CD4-positive, alpha-beta memory T cell (primary cell): ENCODE measurements at places on chromosomes 6 and 20.

DNA sequence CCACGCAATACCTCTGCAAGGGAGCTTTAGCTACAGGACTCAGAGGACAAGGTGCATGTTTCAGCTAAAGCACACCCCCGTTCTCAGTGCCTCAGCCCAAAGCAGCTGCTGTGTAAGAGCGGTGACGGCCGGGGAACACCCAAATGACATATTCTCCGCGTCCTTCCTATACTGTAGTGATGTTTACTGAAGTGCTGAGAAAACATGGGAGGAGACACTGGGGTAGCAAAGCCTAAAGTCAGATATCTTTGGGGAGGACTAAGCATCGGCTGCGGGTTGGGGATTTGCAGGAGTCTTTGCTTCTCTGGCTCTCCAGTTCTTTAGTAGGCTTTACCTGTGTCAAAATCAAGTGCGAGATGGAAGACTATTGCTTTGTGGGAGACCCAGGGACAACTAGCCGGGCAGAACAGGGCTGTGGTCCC, 1.7 kb downstream of the SLC22A23 start:
- H3K4me1 ChIP-seq = peaks cover 35% of the 10 kb centered on the region
- H3K27ac ChIP-seq = peak overlapping the region; percentile 37
- H3K4me3 ChIP-seq = peak overlapping the region; percentile 55

- H3K4me3 ChIP-seq = no peak overlapping the region
- no peaks in the 10 kb centered on the region for H3K4me1 ChIP-seq
These were observed 68.4 kb upstream of the PHIP start for GRCh38 chr6:79146421-79146820.

GRCh38 chr6:5378331-5378730, 117.0 kb downstream of the FARS2 start:
- H3K4me1 ChIP-seq = no peaks in the 10 kb centered on the region
- DNase-seq = no peak
- H3K4me3 ChIP-seq = no peak overlapping the region
- no peaks in the 10 kb centered on the region for H3K36me3 ChIP-seq
- no peak overlapping the region for H3K27ac ChIP-seq
- no peaks in the 10 kb centered on the region for H3K27me3 ChIP-seq

DNA sequence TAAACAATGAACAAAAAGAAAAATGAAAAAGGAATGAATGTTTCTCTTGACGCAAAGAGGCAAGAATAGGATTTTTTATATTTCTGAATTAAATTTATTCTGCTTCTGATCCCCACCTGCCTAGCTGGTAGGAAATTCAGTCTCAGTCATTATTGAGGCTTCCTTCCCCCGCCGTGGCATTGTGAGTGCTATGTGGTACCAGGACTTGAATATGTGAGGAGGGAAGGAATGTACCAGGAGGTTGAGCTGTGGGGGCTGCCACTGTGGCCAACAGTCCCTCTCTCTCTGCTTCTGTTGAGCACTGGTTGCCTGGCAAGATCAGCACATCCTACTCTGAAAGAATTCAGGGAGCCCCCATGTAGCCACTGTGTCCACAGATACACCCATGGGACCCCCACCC, 368.1 kb upstream of the JARID2 start:
- no peaks in the 10 kb centered on the region for H3K27me3 ChIP-seq
- no peaks in the 10 kb centered on the region for H3K36me3 ChIP-seq
- no peak overlapping the region for H3K27ac ChIP-seq
- DNase-seq = no peak

GRCh38 chr20:59781226-59781625, 152.2 kb downstream of the SYCP2 start:
- H3K27me3 ChIP-seq = no peaks in the 10 kb centered on the region
- H3K36me3 ChIP-seq = no peaks in the 10 kb centered on the region
- no peak for DNase-seq

DNA sequence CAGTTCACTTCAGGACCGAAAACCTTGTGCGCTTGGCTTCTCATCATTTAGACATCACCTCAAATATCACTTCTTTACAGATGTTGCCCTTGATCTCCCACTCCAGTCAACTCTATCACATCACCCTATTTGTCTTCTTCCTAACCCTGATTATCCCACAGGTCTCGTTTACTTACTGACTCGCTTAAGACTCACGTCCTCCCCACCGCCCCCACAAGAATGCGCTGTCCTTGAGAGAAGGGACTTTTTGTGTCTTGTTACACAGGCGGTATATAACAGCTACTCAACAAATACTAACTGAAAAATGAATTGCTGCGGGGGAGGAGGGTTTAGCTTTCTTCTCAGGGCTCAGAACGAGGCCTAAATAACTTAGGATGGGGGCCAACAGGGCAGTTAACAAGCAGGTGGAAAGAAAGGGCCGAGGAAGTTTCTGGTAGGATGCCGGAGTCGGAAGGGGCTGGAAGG, 527 bp downstream of the TOMM34 start:
- peak overlapping the region; percentile 67 for H3K4me3 ChIP-seq
- H3K4me1 ChIP-seq = peaks cover 32% of the 10 kb centered on the region
- H3K27ac ChIP-seq = peak overlapping the region; percentile 66
- peaks cover 18% of the 10 kb centered on the region for H3K36me3 ChIP-seq
- H3K27me3 ChIP-seq = no peaks in the 10 kb centered on the region

GRCh38 chr20:63119121-63119962, 96.6 kb downstream of the YTHDF1 start:
- no peak for DNase-seq
- H3K4me3 ChIP-seq = no peak overlapping the region
- H3K27ac ChIP-seq = no peak overlapping the region
- H3K36me3 ChIP-seq = no peaks in the 10 kb centered on the region
- no peaks in the 10 kb centered on the region for H3K4me1 ChIP-seq
